ENCODE measurements at places on chromosomes 6 and 20.

DNA sequence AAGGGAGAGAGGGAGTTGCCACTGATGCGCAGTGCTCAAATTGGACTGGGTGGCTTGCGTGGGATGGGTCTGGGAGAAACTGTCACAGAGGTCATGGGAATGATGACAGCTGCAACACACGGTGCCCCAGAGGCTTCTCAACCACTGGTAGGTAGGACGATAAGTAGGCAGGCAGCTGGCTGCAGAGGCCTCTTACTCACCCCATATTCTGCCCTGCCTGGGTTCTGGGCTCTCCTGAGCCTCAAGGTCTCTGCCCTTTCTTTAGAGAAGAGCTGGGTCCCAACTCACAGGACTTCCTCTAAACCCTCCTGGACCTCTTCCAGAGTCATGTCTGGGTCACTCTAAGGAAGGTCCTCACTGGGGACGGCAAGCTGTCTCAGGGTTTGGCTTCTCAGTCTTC lies 37.2 kb upstream of the RNF24 start:
- DNase-seq: no peak

DNA sequence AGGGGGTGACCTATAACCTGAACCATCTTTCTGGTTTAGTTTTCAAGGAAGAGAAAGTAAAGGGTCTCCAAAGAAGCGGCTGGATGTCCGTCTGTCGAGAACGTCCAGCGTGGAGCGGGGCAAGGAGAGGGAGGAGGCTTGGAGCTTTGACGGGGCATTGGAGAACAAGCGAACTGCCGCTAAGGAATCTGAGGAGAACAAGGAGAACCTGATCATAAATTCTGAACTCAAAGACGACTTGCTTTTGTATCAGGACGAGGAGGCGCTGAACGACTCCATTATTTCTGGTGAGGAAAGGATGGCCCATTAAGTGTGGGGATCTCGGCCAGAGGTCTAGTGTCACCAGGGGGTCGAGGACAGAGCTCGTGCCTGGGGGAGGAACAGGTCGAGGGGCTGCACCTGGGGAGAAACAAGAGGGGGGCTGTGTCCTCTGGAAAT lies 159.2 kb downstream of the SYCP2 start:
- no peak for DNase-seq

DNA sequence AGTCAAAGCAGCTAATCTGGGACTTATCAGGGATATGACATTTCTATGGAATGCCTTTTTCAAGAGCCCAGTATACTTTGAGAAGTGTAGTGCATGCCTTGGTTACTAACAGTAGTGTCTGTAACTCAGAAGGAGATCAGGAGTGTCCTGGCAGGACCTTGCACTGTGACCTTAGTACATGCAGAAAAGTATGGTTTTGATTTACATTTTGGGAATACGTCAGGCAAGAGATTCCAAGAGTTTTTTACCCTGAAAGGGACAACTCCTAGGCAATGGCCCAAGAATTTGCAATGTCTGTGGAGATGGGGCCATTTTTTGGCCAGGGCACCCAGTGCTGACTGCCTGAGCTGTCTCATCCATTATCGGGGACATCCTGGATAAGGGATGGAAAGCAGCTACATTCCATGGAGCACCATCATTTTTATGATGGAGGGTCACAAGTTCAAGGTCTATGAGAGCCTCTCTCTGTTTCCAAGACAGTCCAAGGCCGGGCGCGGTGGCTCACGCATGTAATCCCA lies 80.2 kb downstream of the FAM50B start:
- DNase-seq: no peak

GRCh38 chr6:51936531-51937290 lies 150.7 kb downstream of the PKHD1 start:
- DNase-seq: no peak

GRCh38 chr6:5174244-5174643 lies 86.5 kb downstream of the LYRM4 start:
- no peak for DNase-seq

GRCh38 chr6:74362391-74362790 lies 666.4 kb downstream of the CD109 start:
- DNase-seq: no peak

GRCh38 chr6:37867756-37868446 lies 48.4 kb downstream of the ZFAND3 start:
- DNase-seq: no peak

- DNase-seq: no peak
These were observed 8.7 kb downstream of the LAMA5 start for GRCh38 chr20:62358171-62359042.

- DNase-seq: no peak
These were observed 36.2 kb upstream of the CDYL start for GRCh38 chr6:4740032-4740431.

- DNase-seq: no peak
These were observed 12.9 kb downstream of the IPCEF1 start for GRCh38 chr6:154343473-154344308.

- DNase-seq: no peak
These were observed 106.3 kb upstream of the LY86 start for GRCh38 chr6:6482256-6482655.

DNA sequence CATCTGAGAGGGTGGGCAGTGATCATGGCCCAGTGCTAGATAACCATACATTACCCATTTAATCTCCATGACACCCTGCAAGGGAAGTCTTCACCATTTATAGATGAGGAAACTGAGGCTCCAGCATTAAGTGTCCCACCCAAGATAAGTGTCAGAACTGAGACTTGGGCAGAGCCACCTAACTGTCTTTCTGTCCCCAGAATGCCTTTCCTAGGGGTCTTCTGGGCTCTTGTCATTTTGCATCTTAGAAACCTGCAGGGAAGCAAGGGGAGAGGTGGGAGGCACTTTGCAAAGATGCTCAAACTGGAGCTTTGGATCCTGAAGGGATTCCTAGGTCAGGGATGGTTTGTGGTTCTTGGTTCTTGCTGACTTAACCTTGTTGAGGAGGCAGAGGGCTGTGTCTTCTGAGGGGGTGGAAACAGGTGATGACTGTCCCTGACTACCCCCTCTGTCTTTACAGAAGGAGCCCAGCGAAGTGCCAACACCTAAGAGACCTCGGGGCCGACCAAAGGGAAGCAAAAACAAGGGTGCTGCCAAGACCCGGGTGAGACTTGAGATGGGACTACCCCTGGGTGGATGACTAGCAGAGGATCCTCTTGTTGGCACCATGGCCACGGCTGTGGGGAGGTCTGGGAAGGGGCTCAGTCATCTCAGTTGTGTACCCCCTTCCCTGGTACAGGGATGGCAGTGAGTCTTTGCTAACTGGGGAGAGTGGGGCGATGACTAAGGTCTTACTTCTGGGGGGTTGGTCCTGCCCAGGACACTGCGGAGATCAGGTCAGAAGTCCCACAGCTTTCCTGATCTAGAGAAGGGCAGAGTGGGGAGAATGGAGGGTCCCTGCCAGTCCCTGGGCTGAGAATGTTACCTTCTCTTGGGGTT lies 5.8 kb downstream of the HMGA1 start:
- no peak for DNase-seq

GRCh38 chr20:56872620-56873458 lies 243.7 kb downstream of the TFAP2C start:
- DNase-seq: no peak

DNA sequence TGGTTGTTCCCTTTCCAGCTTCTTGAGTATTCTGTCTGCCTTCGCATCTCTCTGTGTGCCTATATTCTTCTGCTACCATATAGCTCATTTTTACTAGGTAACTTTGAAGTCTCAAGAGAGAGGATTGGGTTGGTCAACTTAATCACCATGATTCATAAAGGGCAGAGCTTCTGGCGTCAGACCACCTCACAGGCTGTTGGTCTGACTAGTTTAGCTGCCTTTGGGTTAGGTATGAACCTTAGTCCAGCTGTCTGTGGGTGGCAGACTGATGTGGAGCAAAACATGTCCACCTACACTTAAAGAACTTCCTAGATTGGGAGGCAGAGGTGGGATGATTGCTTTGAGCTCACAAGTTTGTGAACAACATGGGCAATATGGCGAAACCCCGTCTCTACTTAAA lies 192.2 kb upstream of the SGK1 start:
- DNase-seq: no peak

GRCh38 chr6:31687321-31687720 lies 6.5 kb upstream of the LY6G5C start:
- DNase-seq: no peak

- DNase-seq: no peak
These were observed 187.7 kb downstream of the PDE7B start for GRCh38 chr6:136039185-136039584.

- no peak for DNase-seq
These were observed 162.5 kb upstream of the CITED2 start for GRCh38 chr6:139536751-139537617.

DNA sequence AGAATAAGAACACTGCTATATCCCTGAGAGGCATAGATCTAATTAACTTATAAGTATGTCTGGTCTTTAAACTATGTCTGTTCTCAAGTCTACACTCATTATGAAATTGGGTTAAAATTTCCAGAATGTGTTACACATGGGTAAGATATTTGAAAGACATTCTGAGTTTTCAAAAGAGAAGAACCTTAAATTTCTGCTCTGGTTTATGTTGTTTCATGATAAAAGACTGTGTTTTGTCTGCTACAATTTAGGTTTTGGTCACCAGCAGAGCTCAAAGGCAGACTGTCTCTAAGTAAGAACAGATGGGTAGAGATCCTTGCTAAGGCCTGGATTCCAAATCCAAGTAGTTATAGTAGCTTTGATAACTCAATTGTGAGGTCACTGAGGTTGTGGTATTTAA lies 6.0 kb downstream of the STMND1 start:
- no peak for DNase-seq

DNA sequence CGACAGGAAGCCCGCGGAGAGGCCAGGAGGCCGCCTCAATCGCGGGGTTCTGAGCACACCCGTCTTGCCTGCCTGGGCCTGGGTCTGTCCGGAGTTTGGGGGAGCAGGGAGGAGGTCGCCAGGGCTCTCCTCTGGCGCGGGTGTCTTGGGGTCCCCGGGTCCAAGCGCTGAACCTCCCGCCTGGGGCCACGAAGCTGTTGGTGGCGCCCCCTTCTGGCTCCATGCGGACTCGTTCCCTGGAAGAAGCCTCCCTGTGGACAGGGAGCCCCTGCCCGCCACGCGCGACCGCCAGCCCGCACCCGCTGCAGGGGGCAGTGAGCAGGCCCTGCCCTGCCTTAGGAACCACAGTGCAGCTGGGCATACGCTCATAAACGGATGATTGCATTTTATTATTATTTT lies 44.7 kb downstream of the MCUR1 start:
- no peak for DNase-seq

GRCh38 chr6:107679457-107679856 lies 144.7 kb downstream of the SCML4 start:
- no peak for DNase-seq

GRCh38 chr6:132147530-132148011 lies 196.4 kb upstream of the CCN2 start:
- no peak for DNase-seq

- DNase-seq: no peak
These were observed 109.0 kb downstream of the TFAP2A start for GRCh38 chr6:10305790-10306415.

DNA sequence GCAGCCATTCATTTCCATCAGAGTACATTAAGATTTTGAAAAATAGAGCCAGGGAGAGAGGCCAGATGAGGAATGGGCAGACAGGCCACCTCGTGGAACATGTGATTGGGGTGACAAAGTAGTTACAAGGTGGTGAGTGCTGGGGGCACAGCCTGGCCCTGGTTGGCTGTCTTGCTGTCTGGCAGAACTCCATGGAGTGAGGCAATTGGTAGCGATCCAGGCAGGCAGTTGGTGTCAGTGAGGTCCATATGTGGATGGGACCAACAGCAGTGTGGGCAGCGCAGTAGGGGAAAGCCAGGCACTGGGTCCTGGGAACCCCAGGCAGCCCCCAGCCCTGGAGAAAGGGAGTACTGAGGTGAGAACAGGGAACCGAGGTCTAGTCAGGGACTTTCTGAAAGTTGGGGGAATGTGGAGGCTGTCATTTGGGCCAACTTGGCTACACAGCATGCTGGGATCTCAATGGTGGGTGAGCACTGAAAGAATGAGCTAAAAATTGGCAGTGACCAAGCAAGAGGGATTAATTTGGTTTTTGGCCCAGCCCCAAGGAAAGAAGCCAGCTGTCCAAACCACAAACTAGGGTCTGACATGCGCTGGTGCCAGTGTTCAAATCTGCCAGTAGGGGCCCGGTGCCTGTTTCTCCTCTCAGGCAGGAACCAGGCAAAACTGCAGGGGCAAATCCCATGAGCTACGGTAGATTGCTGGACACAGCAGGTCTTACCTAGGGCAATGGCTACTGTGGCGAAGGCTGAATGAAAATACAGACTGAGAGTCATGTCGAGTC lies 61.4 kb upstream of the E2F3 start:
- no peak for DNase-seq

DNA sequence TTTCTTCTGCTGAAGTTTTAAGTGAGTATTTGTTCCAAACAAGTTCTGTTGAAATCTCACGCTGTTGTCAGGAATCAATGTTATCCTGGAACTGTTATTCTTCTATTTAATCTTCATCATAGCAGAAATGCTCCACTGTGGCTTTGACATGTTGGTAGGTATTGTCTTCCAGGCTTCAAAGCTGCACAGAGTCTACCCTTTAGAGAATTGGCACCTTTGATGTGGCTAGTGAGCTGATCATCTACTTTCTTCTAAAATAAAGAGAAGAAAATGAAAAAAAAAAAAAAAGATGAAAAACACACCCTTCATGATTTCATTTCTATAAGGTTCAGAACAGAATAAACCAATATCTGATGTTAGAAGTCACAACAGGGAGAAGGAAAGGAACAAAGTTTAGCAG lies 5.8 kb upstream of the ZSCAN23 start:
- DNase-seq: no peak

DNA sequence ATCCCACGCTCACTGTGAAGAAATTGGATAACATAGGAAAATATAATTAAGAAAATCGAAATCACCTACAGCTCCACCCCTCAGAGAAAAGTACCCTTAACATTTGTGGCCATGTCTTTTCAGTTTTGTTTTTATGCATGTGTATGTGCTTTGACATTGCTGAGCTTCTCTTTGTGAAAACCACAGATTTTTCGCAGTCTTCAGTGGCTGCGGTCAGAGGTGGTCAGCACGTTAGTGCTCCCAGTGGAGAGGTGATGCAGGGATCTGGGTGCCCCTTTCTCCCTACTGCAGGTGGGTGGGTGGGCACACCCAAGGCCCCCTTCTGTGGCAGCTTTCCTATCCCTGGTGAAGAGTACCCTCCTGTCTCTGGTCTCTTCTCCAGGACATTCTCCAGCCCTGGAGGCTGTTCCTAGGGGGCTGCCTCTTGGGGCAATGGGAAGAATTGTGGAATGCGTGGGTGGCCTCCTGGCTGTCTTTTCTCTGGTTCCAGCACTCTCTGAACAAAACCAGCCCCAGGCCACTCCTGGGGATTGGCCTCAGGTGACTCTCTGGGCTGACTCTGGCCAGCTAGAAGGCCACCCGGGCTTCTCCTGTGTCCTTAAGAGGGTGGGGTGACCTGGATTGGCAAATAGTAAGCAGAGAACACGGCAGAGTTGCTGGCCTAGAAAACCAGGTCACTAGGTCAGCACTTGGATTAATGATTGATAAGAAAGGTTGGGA lies 49.8 kb upstream of the FANCE start:
- DNase-seq: no peak

GRCh38 chr6:83707829-83708545 lies 914 bp downstream of the SNAP91 start:
- no peak for DNase-seq

GRCh38 chr20:10508468-10509251 lies 73.6 kb downstream of the SLX4IP start:
- no peak for DNase-seq

- no peak for DNase-seq
These were observed 177.4 kb downstream of the TBXT start for GRCh38 chr6:165990216-165990615.

- DNase-seq: no peak
These were observed 49.5 kb downstream of the ADTRP start for GRCh38 chr6:11729076-11729475.

GRCh38 chr20:24914388-24915241 lies 34.5 kb upstream of the CST7 start:
- no peak for DNase-seq

- no peak for DNase-seq
These were observed 37.3 kb downstream of the SH3BGRL2 start for GRCh38 chr6:79668381-79668780.

All from effector memory CD4-positive, alpha-beta T cell (primary cell).